ENCODE measurements at places on chromosomes 16 and 17.

GRCh38 chr16:68510775-68511174, 28.3 kb upstream of the ZFP90 start:
- DNase-seq = no peak

GRCh38 chr16:12833926-12834325, 30.2 kb upstream of the CPPED1 start:
- DNase-seq = no peak

DNA sequence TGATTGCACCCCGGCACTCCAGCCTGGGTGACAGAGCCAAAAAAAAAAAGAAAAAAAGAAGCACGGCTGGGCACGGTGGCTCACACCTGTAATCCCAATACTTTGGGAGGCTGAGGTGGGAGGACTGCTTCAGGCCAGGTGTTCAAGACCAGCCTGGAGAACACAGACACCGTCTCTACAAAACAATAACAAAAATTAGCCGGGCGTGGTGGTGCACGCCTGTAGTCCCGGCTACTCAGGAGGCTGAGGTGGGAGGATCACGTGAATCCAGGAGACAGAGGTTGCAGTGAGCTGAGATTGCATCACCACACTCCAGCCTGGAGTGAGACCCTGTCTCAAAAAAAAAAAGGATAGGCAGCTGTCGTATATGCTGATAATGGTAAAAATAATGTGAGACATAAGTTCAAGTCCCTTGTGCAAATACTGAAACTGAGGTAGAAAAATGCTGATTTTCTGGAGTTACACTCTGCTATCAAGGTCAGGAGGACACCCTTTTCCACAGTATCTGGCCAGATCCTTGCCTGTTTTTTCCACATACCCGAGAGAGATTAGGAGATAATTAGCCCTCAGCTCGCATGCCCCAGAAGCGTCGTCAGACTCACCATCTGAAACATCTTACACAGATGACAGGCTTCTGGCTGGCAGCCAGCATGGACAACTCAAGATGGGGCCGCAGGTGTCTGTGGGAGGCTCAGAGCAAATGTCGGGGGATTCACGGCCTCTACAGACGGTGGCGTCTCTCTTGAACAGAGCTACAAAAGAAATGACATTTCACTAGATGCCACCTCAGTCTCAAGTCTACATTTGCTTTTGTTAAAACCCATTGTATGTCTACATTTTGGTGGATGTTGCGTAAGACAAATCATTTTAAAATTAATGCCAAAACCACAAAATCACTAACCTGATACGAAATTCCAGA, 36.8 kb downstream of the WDR45B start:
- no peak for DNase-seq

DNA sequence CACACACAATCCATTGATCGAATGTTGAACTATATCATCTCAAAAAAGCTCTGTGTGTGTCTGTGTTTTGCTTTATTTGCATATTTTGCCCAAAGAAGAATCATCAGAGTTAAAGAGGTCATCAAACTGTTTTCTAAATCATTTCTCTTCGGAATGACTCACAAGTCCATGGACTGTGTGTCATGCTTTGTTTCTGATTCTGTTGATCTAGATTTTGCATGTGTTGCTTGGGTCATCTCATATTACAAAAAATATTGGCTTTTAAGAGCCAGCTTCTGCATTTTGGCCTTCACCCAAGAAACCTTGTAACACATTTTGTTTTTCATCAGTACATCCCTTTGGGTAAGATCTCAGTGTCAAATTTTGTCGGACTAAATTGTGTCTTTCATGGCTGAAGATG, 471.2 kb upstream of the HSBP1 start:
- DNase-seq = no peak

GRCh38 chr16:16159662-16160061, 63.6 kb downstream of the ABCC6 start:
- no peak for DNase-seq

GRCh38 chr16:12083631-12084030, 107.1 kb downstream of the SNX29 start:
- DNase-seq = no peak

- no peak for DNase-seq
Measured at GRCh38 chr16:74290356-74290755, 6.3 kb upstream of the PSMD7 start.

GRCh38 chr16:47947723-47948122, 208.1 kb downstream of the ABCC12 start:
- no peak for DNase-seq

DNA sequence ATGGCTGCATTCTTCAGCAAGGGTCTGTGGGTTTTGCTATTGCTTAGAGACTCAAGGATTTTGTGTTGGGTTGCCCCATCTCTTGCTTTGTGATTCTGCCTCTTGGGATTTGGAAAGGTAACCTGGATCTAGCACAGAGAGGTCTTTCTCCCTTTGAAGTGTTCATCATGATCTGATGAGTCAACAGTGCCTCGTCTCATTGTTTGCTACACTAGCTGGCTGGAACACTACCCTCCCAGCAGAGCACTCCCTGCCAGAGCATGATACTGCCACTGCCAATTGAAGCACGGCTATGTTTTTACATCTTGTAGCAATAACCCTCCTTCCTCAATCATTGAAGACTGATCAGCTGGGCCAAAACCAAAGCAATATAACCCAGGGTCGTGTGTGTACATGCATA, 361.0 kb downstream of the CDH13 start:
- no peak for DNase-seq

GRCh38 chr16:10941127-10941933, 938 bp downstream of the DEXI start:
- no peak for DNase-seq

DNA sequence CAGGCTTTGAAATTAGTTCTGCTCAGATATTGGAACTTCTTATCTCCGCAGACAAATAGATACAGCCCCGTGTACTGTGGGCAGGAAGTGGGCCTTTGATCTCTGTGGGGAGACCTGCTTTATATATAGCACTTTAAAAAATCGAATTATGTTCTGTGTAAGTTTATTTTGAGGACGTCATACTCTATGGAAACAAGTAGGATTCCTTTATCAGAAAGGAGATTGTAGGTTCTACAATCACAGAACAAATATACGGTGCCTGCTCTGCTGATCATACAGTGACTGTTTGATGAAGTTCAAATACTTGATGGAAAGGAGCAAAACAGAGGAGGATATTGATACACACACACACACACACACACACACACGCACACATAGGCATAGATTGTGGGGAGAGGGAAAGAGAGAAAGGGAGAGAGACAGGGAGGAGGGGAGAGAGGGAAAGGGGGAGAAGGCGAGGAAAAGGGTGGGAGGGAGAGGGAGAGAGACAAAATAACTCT, 14.7 kb upstream of the TMEM220 start:
- no peak for DNase-seq
